ENCODE measurements at places on chromosomes 4 and X.

DNA sequence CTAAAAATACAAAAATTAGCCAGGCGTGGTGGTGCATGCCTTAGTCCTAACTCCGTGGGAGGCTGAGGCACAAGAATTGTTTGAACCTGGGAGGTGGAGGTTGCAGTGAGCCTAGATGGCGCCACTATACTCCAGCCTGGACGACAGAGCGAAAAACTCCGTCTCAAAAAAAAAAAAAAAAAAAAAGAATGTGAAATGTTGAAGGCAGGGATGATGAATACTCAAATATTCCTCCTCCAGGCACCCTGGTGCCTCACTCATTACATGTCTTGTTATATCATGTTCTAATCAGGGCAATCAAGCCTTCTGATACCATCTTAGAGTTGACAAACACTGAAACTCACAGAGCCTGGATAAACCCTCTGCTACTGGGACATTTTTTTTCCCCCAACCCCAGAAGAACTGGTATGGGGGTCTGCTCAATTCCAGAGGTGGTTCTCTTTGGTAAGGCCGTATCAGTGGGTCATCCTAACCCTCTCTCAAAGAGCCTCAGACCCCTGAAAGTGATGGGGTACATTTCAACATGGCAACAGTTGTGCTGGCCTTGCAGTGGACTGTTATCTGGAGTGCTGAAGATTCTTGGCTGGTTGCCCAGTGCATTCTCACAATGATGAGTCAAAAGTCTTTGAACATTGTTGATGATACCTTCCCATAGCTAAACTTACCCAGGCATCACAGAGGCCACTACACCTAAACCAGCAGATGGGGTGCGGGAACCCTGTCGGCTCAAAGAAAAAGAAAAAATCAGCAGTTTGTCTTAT lies 2.4 kb upstream of the SH3KBP1 start:
- DNase-seq: no peak

DNA sequence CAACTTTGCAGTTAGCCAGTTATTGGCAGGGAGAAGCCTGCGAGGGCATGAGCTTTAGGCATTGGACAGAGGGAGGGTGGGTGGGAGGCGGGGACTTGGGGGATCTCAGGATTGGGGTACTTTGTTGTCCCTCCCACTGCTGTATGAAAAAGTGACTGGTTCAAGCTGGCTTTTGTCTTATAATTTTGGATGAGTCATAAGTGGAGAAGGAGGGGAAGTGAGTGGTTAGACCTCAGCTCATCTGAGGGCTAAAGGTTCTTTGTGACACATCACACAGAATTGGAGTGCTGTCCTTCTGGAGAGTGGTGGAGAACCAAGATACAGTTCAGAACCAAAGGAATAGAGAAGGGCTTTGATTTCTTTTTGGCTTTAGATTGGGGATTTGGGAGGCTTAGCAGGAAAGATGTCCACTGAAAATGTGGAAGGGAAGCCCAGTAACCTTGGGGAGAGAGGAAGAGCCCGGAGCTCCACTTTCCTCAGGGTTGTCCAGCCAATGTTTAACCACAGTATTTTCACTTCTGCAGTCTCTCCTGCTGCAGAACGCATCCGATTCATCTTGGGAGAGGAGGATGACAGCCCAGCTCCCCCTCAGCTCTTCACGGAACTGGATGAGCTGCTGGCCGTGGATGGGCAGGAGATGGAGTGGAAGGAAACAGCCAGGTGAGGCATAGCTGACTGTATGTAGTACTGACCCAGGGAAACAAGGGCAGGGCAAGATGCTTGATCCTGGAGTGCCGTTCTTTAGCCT lies at the start of gene SLC4A4:
TSS of gene SLC4A4 (plus strand) at position 175 of the 748 bp plus-strand sequence.
- no peak for DNase-seq

- no peak for DNase-seq
Observed at GRCh38 chr4:122107680-122108079, 44.5 kb upstream of the BLTP1 start.

DNA sequence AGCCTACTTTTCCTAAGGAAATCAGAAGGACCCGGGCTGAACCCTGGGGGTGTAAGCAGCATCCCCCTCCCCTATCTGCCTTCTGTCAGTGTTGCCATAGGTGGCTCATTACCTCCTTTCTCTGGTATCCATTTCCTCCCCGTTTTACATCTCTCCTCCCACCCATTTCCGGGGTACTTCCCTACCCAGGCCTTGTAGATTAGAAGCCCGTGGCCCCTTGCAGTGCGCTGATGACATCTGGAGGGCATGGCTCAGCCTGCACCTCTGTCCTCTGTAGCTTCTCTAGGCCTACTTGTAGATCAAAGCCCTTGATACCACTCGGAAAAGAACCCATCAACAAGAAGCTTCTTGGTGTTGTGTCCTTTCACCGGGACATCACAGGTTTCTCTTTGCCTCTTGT lies 71.8 kb downstream of the NBDY start:
- no peak for DNase-seq

GRCh38 chrX:150847088-150847487 lies 51.4 kb downstream of the CD99L2 start:
- no peak for DNase-seq
